Stimulated activated CD8-positive, alpha-beta memory T cell treated with anti-CD3 and anti-CD28 coated beads, Interleukin-4, amount 100 ng/mL, for 48 hours (primary cell): ENCODE measurements at places on chromosomes 4 and X.

GRCh38 chrX:67723580-67724351 is 179.9 kb downstream of the AR start:
- DNase-seq = no peak

DNA sequence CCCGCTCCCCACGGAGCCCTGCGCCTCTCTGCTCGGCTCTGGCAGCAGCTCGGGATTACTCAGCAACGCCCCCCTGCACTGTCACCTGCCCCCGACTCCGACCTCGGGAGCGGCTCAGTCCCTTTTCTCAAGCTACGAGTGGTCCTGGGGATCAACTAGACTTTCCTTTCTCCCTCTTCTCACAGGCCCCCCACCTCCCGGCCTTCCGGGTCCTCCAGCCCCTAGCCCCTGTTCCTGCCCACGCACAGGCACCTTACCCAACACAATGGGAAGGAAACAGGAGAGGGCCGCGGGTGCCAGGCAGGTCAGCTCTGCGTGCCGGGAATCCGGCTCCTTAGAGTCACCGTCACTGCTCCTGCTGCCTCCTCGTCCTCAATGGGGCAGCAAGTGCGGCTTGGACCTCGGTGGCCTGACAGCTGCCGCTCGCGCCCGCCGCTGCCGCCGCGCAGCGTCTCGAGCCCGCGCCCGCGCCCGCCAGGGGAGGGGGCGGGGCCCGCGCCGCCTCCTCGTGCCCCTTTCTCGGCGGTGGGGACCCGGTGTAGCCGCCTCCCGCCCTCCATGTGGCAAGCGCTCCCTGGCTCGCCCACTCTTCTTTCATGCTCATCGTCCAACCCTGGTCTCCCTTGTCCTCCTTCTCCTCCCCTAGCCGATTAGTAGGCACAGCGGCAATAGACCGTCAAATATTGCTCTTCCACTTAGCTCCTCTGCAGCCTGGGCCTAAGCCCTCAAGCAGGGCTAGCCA is at the start of gene RAB9B:
Gene RAB9B, minus strand, starts transcription at position 455 of the 742 bp plus-strand sequence. CDS start 6,473 bp downstream, outside the sequence.
- peak; percentile 33 for DNase-seq

DNA sequence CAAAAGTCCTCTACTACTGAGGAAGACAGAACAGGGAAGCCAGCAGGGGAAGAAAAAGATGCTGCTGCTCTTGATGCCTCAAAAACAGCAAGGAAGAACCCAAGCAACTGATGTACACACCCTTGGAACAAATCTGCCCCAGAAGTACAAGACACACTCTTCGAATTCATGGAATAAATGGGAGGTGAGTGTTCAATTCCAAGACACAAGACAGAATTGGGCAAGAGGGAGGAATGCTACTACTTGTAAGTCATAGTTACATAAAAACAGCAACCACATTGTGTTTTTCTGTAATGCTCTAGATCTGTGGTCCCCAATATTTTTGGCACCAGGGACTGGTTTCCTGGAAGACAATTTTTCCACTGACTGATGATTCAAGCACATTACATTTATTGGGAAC is 58.0 kb upstream of the H2AZ1 start:
- no peak for DNase-seq

GRCh38 chr4:146269228-146269653 is 54.9 kb downstream of the REELD1 start:
- DNase-seq = no peak

- no peak for DNase-seq
Observed at GRCh38 chr4:47741200-47741599, 96.7 kb downstream of the CORIN start.
